Suppressor macrophage treated with lipopolysaccharide for 4 hours (primary cell): ENCODE measurements at places on chromosomes 13 and 19.

DNA sequence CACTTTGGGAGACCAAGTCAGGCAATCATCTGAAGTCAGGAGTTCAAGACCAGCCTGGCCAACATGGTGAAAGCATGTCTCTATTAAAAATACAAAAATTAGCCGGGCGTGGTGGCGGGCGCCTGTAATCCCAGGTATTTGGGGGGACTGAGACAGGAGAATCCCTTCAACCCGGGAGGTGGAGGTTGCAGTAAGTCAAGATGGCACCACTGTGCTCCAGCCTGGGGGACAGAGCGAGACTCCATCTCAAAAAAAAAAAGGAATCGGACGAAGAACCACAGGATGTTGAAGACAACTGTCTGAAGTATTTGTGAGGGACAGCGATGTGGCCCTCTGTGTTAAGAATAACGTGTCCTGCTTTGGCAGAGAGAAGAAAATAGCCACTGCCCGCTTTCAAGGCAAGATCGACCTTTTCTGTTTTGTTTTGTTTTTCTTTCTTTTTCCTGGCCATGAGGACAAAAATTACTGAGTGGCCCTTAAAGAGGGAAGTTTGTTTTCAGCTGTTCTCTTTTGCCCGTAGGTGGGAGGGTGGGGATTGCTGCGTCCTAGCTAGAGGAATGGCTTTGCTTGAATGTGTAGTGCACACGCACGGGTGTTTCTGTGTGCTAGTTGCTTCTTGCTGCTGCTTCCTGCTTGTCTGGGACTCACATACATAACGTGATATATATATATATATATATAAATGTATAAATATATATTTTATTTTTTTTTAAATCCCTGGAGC, 6.2 kb upstream of the PRKCG start:
- DNase-seq = peak; percentile 40

GRCh38 chr19:29928831-29929230, 13.2 kb upstream of the URI1 start:
- DNase-seq = no peak

DNA sequence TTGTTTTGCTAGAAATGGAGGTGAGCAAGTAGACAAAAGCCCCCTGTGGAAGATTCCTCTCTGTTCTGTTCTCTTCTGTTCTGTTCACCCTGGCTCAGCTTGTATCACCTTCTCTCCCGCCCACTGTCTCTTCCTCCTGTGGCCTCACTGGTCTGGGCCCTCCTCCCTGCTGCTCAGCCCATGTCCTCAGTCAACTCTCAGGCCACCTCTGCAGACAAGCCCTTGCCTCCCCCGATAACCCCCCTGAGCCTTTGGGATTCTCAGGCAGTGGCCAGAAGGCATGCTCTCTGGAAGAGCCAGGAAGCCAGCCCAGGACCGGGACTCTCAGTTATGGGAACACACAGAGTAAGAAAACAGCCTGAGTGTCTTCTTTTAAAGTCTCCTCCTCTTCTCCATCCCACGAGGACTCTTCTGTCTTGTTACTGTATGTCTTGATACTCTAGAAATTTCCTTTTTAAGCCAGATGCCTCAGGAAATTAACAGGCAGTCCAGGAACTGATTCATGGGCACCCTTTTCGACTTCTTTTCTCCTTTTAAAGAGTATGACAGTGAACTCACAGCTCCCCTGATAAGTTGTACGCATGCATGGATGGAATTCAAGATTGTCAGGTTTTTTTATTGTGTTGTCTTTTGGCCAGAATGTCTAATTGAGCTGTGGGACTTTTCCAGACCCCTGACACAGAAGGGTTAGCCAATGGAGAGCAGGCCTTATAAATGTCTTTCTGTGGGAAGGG, 33.7 kb downstream of the SHISA2 start:
- DNase-seq = no peak

DNA sequence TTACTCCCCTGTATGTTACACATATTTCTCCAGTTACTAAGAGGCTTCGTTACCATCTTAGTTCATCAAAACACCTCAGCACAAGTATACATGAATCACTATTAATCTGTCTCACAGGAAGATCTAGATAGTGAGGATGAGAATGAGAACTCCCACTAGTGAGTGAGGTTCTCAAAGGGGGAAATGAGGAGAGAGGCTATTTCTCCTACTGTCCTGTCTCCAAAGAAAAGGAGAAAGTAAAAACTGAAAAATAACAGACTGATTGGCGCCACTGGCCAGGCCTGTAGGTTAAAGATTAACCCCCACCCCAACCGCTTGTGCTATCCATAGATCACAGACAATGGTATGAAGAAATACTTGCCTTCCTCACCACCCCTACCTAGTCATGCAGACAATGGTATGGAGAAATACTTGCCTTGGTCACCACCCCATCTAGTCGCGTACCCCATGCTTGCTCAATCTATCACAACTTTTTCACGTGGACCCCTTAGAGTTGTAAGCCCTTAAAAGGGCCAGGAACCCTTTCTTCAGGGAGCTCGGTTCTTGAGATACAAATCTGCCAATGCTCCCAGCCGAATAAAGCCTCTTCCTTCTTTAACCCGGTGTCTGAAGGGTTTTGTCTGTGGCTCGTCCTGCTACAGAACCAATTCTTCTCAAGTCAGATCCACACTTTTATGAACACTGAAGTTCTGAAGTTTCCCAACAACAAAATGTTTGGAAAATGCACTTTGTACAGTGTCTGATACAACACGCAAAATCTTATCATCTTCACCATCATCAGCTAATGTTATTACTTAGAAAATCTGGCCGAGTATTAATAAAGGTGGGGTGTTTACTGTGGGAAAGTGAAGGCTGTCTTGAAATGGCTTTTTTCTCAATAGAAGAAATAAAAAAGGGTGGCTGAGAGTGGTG, 598.1 kb downstream of the UQCRFS1 start:
- no peak for DNase-seq

DNA sequence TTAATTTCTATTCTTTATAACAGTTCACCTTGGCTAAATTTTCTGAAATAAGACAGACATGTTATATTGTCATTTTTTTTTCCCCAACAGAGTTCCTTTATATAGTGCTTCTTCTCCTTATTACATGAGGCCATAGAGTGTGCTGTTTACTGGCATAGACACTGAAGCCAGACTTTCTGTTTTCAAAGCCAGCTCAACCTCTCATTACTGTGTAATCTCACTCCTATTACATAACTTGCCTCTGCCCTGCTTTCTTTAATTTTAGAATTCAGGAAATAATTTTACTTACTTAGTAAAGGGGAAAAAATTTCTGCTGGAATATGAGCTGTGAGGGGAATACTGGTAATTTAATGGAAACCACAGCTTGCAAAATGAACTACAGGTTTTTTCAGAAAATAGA, 1380.4 kb downstream of the SLITRK1 start:
- DNase-seq = no peak

GRCh38 chr19:55165952-55166529, 372 bp downstream of the DNAAF3 start:
- DNase-seq = peak; percentile 62

- no peak for DNase-seq
Measured at GRCh38 chr13:113599391-113599790, 14.8 kb downstream of the TFDP1 start.

- DNase-seq = no peak
Measured at GRCh38 chr19:5106971-5107370, 138.1 kb downstream of the KDM4B start.

DNA sequence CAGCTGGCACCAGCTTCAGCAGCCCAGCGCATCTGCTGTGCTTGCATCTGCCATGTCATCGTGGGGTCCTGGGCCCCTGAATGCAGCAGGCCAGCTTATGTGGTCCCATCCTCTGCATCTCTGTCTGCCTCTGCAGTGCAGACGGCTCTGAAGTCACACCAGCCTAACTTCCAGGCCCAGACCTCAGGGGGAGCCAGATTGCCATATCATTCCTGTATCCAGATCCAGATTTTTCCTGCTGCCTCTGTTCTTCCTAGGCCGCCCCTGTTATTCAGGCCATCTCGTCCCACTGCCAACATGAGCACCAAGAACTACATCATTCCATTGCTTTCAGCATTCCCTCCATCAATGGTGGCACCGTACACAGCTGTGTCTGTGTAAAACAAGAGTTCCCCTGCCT, 571.6 kb downstream of the UQCRFS1 start:
- DNase-seq = no peak

DNA sequence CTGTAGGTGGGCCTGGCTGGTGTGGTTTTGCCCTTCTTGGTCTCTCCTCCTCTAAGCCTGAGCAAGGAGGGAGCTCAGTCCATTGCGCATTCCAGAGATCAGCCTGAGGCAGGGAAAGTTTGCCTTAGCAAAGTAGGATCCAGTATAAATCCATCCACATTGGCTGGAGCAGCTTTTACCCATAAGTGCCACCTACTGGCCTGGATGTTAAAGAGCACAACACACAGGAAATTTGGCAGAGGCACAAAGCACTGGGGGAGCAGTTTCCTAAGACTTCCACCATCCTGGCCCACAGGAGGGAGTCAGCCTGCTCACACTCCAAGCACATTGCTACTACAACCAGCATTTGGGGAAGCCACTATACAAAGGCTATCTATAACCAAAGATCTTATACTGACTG, 1124.2 kb downstream of the SLITRK1 start:
- DNase-seq = no peak

GRCh38 chr13:35722458-35723052, 246.1 kb upstream of the MAB21L1 start:
- DNase-seq = peak; percentile 0

- peak; percentile 7 for DNase-seq
Measured at GRCh38 chr19:45994456-45994997, 740 bp upstream of the CCDC61 start.

DNA sequence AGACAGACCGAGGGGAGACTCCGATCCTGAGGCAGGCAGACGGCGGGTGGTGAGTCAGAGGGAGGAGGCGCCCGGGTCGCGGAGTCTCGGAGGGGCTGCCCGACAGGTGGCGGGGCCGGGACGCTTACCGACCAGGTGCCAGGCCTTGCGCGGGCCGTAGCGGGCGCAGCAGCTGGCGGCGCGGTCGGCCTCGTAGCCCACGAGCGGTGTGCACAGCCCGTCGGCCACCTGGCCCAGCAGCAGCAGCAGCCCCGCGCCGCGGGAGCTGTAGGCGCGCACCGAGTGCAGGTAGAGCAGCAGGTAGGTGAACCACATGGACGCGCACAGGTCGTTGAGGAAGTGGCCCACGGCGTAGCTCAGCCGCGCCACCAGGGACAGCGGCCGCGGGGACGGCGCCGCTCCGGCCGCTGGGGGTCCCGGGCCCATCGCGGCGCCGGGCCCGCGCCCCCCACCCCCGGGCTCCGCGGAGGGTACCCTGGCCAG, 367 bp downstream of the MFSD12 start:
- DNase-seq = peak; percentile 57

- peak; percentile 83 for DNase-seq
Measured at GRCh38 chr19:5987077-5987818, 9.3 kb upstream of the RANBP3 start.

GRCh38 chr19:29212356-29212647, 649 bp downstream of the UQCRFS1 start:
- no peak for DNase-seq

GRCh38 chr13:109818886-109819285, 32.5 kb upstream of the IRS2 start:
- no peak for DNase-seq

DNA sequence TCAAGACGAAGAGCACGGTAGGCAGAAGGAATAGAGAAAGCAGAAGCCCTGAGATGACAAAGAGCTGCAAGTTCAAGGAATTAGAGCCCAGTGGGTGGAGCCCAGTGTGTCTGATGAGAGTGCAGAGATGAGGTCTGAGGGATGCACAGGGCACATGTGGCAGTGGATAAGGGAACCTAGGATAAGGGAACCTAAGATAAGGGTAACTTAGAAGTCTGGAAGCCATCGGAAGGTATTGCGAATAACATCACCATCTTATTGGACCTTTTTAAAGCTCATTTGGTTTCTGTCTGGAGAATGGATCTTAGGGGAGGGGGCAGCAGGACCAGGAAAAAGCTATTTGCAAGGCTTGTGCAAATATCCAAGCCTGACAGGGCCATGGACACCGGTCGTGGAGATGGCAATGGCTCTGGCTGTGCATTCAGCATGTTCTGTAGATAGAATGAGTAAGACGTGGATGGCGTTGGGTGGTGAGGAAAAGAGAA, 1.3 kb downstream of the FPR3 start:
- DNase-seq = peak; percentile 86

DNA sequence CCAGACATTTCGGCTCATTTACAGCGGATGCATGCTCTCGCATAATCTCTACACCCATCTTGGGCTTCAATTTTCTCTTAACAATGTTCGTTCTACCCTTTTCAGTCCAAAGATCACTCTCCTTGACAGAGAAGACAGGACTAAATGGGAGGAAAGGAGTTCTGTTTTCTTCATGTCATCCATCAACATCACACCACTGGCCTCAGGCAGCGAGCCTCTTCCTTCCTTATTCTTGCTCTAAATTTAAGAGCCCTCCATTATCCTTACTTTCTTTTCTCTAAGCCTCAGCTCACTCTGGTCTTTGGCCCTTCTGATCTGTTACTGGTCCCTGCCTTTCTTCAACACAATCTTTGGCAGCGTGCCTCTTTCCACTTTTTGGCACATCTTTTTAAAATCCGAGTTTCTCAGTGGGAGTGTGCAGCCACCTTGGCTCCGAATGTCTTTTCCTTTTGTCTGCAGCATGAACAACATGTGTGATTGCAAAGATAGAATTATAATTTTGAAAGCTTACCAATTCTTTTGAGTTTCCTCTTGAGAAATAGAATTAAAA, 98.7 kb downstream of the FAM216B start:
- DNase-seq = no peak

- DNase-seq = no peak
Measured at GRCh38 chr19:6373813-6374108, 1.2 kb downstream of the ALKBH7 start.

- DNase-seq = no peak
Measured at GRCh38 chr19:17488593-17489391, 18.5 kb downstream of the SLC27A1 start.

DNA sequence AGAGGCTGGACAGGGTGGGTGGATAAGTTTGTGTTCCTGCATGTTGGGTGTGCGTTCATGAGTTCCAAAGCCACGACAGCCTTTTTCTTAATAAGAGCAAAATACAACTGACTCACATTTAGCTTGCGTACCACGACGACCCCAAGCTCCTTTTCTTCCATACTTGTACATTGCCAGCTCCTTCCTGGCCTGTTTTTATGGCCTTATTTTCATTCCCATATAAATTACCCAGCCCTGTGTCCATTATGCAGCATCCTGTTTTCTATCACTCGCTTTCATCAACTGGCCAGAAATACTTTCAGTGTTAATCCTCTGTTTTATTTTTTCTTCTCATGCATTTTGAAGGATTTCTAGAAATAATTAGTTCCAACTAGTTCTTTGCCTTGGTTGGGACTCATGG, 499.1 kb downstream of the FOXO1 start:
- no peak for DNase-seq

DNA sequence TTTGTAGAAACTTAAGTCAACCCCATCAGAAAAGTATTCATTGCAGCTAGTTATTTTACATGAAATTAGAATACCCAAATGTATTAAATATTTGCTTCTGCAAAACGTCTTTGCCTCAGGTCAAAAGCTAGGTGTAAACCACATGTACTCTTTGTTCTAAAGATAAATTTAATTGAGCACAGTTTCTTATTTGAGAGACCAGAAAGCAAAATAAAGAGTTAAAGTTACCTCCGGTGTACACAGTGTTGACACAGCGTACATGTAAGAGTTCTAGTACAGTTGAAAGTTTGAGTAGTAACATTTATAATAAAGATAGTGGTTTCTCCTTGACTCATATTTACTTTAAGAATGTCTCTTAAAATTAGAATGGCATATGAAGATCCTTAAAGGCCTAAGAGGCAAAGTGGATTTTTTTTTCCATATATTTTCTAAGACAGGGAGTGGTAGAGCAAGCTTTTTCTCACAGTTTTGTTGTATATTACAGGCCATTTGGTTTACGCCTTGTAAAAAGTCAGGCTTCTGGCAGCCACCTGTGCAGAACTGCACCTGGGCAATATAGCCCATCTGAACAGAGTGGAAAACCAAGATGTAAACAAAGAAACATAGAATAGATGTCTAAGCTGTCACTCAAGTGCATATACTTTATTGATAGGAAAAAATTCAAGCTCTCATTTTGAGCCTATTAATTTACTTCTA, 2.9 kb downstream of the LRCH1 start:
- DNase-seq = no peak
